ENCODE measurements at places on chromosomes 4 and X.

DNA sequence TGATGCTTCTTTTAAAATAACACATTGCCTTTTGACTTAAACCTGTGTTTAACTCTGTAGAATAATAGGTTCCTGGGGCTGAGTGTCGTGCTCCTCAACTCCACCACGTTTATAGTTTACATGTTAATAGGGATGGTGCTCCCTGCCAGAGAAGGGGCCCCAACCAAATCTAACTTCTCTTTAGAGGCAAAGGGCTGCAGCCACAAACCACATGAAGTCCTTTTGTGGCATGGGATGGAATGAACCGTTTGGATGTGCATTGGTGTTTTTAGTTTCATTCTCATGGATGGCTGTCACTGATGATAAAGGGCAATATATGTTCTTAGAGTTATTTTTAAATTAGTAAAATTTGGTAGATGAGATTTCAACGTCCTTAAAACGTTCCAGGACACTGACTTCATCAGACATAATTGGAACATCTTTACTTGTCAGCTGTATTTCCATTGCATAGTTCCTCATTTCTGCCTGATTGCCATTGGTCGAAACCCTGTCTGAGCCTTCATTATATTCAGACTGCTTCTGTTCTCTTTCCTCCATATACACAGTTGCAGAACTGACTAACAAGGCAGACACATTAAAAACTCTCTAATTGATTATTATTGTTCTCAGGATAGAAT, 60.4 kb upstream of the HPF1 start:
- no peak for DNase-seq

DNA sequence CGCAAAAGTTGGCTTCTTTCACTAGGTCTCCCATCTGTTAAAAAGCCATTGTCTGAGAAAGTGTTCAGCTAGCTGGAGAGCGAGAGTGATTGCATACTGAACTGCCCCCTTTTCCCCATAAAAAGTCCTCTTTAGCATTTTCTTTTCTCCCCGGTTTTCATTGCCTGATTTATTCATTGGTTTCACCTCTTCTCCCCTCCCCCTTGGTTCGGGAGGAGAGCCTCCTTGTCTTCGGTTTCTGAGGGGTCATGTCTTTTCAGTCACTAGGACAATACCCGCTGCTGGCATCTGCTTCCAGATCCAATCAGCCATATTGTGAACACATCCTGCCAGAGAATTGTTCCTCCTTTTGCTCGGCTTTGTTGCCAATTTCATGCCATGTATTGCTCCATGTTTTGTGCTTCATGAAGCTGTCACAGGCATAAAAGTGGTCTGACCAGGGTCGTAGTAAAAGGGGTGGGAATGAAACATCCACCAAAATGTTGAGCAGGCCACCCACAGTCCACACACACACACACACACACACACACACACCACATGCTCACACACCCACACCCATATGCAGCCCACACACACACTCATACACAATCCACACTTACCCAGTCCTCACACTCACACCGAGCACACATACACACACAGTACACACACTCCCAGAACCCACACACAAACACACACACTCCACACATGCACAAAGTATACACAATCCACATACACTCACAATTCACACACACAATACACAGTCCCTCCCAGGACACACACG, 136.0 kb downstream of the NKX6-1 start:
- DNase-seq, result no peak

- DNase-seq, result no peak
These were observed 68.3 kb downstream of the LARP7 start for GRCh38 chr4:112704991-112705845.

DNA sequence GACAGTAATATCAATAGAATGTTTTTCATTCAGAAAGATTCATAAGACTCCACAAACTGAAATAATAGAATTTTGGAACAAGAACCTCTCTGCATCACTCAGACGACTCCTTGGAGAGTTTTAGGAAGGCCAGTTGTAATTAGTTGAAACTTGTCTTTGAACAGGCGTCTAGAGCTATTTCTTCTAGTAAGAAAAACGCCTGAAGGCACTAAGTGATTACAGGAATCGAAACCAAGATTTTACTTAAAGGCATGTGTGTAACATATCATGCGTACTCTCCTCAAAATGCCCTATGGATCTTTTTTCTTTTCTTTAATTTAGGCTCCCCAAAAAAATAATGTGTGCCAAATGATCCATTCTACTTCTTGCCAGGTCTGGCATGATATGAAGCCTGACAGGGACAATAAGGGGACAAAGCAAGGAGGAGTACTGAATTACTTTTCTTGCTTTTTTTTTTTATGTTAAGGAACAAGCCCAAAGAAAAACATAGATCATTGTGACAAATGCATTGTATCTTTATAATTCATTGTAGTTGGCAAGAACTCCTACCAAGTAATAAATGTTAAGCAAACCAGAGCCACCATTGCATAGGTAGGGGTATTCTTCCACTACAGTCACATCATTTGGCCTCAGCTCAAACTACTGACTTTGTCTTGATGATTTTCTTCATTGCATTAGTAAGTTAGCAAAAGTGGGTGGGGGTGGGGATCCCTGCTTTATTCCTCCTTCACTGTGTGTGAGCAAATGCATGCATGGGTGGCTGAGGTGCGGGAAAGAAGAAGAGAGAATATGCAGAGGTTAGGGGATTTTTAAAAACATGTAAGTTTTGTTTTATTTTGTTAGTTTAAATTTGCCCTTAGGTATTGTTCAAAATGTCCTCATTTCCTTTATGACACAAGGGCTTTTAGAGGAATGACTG, 79.9 kb upstream of the ATOH1 start:
- DNase-seq, result no peak

DNA sequence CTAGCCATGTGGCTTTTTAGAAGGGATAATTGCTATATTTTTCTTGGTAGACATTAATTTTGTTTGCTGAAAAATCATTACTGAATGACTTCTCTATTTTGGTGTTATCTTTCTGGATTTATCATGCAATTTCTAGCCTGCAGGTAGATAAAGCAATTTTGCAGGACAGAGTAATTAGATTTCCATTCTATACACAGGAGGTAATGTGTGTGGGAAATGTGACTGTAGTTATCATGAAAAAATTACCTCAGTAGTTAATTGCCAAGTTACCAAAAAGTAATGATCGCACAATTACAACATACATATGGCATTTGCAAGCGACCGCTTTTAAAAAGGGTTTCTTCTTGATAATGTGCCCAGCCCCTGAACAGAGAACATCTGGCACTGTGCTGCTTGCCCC, 66.1 kb downstream of the KIT start:
- no peak for DNase-seq

- DNase-seq, result no peak
These were observed 44.8 kb upstream of the MTMR1 start for GRCh38 chrX:150648296-150648940.

- DNase-seq, result peak; percentile 37
These were observed 47.6 kb downstream of the SH3KBP1 start for GRCh38 chrX:19839770-19840254.
